ENCODE measurements at places on chromosomes 2 and 18.

GRCh38 chr2:106106622-106107508 lies 87.2 kb downstream of the UXS1 start:
- no peak for DNase-seq

- DNase-seq: no peak
Observed at GRCh38 chr18:79372461-79372860, 23.3 kb upstream of the NFATC1 start.

- no peak for DNase-seq
Observed at GRCh38 chr2:220814441-220814840, 757.7 kb downstream of the EPHA4 start.

DNA sequence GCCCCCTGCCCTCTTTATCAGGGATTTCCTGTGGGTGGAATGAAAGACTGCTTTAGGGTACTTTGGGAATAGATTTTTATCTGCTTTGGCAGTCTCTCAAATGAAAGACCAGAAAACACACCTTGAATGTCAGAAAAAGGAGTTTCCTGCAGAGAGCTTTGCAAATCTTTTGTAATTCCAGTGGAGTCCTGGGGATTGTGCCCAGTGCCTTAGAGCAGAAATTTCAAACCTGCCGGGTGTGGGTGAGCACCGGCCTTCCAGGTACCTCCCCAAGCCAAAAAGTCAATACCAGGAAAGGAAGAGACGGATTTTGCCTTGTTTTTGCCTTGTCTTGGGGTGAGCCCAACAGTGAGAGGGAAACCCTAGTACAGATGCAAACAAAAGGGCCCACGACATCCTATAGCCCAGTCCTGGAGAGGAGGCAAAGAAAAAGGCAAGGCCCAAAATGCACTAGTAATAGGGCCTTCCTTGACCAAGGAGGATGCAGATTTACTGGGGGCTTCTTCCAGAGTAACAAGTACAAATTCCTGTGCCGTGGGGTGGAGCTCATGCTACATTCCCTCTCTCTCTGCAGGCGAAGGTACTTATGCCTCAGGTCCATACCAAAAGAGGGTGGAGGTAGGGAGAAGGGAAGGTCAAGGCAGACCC lies 36.4 kb downstream of the FOXI3 start:
- DNase-seq: no peak

DNA sequence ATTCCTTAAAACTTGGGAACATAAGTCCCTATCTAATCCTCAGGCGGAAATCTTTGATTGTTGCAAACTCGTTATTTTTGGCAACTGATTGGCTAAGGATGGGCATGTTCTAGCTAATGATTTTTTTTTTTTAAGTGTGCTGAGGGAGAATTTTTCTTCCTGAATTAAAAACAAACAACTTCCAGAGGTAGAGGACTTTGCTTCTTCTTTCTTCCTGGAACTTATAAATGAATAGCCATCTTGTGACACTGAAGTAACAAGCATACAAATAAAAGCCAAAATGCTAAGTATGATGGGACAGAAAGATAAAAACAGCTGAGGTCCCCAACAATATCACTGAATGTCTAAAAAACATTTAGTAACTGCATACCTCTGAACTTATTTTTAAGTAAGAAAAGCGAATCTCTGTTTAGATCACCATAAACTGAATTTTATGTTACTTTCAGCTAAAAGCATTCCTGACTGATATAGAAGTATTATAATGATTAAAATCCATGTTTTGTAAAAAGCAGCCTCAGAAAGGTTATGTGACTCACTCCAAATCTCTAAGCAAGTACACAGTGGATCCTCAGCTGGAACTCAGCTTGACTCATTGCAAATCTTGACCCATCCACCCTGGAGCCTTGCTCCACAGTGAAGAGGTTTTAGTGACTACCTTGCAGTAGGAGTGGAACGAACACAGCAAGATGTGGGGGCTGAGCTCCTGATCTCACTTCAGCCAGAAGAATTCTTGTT lies 344.4 kb downstream of the CLIP4 start:
- no peak for DNase-seq

DNA sequence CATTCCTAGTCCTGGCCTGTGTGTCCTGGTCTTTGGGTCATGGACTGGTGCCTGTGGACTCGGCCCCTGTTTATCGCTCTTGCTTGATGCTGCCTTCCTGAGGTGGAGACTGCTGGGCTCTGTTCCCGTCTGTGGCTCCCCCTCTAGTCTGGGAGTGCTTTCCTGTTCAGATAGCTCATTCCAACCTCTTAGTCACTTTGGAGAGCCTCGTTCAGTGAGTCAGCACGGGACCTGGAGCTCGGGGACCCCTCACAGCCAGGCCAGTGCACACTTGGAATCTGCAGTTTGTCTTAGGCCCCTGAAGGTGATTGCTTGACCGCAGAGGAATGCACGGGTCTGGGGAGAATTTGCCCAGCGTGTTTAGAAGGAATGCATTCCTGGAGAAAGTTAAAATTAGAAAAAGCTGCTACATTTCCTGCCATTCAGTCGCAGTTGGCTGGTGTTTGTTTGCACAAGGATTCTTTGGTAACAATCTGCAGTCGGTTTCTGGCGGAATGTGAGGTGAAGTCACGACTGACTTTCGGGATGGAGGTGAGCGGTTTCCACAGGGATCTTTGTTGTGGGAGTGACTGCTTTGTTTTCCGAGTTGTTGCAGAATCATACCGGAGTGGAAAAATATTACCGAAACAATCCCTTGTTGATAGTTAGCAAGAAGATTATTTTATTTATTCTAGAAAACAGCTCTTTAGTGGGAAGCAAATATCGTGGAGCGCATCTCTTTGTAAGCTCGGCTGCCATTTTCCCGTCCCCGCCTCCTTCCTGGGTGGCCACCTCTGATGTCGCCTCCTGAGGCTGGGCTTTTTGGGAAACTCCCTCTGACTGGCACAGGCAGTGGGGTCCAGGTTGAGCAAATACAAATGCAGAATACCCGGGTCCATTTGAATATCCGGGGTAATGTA lies 29.6 kb downstream of the SH3BP4 start:
- no peak for DNase-seq

DNA sequence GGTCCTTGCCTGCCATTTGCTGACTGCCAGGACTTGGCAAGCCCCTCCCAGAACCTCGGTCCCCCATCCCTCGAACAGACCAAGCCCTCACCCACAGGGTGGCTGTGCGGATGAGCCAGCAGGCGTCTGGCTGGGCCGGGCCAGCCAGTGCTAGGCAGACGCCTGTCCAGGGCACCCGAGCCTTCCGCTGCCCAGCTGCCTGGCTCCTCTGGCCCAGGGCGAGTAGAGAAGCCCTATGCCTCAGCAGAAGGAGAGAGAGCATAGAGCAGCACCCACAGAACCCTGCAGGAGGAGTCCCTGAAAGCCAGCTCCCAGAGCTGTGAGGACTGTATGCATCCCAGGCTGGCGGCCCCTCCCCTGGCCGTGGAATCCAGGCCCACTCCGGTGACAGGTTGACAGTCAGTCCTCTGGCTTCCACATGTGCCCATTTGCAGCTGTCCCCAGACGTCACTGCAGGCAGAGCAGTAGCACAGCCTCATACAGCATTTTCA lies 62.1 kb upstream of the GLI2 start:
- DNase-seq: no peak

DNA sequence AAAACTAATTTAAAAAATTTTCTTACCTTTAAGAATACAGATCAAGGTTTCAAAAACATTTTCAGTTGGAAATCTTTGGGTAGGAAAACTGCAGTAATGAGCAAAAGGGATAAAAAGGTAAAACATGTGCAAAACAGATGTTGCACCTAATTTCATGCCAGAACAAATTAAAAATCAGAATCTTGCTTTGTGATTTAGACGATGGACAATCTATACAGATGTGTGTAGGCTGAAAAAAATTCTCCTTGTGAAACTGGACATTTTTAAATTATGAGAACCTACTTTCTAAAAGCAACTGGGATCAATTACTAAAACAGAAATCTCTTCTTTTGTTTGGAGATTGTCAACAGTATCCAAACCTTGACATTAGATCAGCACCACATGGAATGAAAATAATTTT lies 183.2 kb upstream of the ITGA4 start:
- no peak for DNase-seq

- DNase-seq: no peak
Observed at GRCh38 chr2:202261531-202261930, 4.0 kb upstream of the NOP58 start.

DNA sequence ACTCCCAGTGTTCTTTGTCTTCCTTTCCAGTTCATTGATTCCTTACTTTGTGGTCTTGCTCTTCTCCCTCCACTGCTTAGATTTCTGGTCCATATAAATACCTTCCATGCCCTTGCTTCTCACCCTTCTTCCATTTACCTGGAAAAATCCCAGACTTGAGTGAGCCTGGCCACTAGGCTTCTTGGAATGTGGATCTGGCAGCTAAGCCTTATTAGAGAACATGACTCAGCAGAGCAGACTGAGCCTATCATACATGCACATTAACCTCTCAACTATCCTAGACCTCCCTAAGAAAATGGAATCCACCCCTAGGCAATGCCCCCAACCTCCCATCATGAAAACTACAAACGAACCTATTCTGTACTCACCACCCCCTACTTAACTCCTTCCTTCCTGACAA lies 127.7 kb downstream of the RHBDD1 start:
- DNase-seq: no peak

GRCh38 chr18:46379323-46379950 lies 275.3 kb downstream of the HAUS1 start:
- no peak for DNase-seq

DNA sequence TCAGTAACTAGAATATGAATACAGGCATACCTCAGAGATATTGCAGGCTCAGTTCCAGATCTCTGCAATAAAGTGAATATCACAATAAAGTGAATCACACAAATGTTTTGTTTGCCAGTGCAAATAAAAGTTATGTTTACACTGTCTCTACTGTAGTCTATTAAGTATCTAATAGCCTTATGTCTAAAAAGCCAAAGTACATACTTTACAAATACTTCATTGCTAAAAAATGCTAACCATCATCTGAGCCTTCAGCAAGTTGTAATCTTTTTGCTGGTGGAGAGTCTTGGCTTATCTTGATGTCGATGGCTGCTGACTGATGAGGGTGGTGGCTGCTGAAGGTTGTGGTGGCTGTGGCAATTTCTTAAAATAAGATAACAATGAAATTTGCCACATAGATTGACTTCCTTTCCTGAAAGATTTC lies 159.4 kb downstream of the MYO1B start:
- DNase-seq: no peak

DNA sequence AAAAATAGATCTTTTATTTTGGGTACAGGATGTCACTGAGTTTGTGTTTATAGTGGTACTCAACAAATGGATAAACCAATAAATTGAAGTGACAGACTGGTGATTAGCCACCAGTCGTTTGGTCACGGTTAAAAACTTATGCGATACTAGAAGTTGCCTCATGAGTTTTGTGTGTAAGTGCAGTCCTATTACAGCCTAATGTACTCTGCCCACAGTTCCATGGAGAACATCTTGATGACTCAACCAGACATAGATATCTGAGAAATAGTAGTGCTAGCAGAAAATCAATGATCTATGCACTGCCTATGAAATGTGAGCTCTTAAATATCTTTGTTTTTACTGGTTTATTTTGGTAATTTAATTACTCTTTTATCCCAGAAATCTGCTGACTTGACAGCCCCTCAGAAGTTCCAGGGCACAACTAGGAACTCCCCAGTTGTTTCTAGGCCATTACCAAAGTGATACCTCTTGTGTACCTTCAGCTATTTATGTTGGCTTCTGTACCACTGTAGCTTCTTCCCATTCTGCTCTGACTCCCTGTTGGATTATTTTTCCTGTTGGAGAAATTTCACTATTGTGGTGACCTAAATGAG lies 209.1 kb upstream of the KCNJ3 start:
- DNase-seq: no peak

DNA sequence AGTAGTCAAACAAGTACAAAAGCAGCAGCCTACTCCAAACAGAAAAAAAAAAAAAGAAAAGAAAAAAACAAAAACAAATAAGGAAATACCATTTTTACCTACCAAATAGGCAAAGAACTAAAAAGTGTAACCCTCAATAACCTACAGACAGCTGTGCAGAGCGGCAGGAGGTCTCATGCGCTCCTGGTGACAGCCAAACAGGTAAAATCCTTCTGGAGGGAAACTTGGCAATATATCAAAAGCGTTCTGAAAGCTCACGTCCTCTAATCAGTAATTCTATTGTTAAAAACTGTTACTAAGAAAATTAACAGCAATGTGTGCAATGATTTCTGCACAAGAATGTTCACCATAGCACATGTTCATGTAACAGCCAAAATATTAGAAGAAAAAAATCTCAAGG lies 105.6 kb downstream of the AFF3 start:
- DNase-seq: no peak

- DNase-seq: no peak
Observed at GRCh38 chr2:237569041-237569440, 2.7 kb downstream of the PRLH start.

DNA sequence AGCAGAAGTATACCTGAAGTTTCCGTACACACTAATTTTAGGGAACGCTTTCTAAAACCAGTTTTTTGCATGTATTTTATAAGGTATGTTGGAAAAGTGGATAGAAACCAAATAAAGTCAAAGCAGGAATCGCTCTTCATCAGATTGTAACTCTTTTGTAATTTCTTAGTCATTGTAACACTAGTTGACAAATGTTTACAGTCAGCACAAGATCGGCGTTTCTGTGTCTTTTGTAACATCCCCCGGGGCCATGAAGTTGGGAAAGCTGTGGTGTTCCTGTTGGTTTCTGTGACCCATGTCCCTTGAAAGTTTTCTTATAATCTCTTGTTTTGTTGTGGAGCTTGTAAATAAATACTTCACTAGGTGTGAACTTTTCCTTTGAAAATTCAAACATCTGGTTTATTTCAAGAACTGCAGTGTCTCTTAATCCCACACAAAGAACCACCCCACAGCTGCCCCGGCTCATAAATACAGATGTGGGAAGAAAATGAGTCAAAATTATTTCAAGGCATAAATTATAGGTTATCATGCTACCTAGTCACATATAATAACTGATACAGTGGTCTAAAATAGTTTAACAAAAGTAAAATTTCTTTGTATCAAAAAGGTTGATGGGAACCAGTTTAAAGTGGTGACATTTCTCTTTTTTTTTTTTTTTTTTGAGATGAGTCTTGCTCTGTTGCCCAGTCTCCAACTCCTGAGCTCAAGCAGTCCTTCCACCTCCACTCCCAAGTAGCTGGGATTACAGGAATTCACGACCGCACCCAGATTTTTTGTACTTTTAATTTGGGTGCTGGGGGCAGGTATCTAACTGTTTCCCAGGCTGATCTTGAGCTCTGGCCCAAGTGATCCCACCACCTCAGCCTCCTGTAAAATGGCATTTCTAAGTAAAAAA lies 751 bp upstream of the NMI start:
- DNase-seq: no peak

GRCh38 chr2:46175419-46175818 lies 121.8 kb upstream of the EPAS1 start:
- DNase-seq: no peak

- no peak for DNase-seq
Observed at GRCh38 chr2:32991091-32991845, 44.5 kb downstream of the LTBP1 start.

GRCh38 chr18:38250971-38251370 lies 685.4 kb upstream of the CELF4 start:
- no peak for DNase-seq

- DNase-seq: no peak
Observed at GRCh38 chr18:54423831-54424230, 66.1 kb downstream of the C18orf54 start.

GRCh38 chr2:19550750-19551149 lies 192.3 kb upstream of the OSR1 start:
- no peak for DNase-seq

GRCh38 chr18:22172594-22173049 lies 3.2 kb downstream of the GATA6 start:
- DNase-seq: no peak

GRCh38 chr2:125313806-125314205 lies 1288.7 kb downstream of the CNTNAP5 start:
- no peak for DNase-seq

Measured in stimulated activated CD4-positive, alpha-beta T cell treated with anti-CD3 and anti-CD28 coated beads, Interleukin-15, amount 100 ng/mL, for 1 hour (primary cell).